ENCODE measurements at places on chromosomes 12 and 14.

DNA sequence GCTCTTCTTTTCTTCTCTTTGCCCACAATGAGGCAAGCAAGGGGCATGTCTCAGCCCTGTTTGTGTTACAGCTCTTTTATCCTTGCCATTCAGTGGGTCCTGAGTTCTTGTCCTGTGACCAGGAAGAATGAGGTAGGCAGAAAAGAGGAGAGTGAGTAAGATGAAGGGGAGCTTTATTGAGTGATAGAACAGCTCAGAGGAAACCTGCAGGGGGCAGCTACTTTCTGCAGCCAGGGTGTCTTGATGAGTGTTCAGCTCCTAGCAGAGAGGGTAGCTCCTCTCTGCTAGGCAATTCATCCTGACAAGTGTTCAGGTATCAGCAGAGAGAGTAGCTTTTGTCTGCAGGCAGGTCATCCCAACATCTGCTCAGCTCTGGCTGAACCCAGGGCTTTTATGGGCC, 41.0 kb downstream of the HSD17B6 start:
- no peak for DNase-seq

DNA sequence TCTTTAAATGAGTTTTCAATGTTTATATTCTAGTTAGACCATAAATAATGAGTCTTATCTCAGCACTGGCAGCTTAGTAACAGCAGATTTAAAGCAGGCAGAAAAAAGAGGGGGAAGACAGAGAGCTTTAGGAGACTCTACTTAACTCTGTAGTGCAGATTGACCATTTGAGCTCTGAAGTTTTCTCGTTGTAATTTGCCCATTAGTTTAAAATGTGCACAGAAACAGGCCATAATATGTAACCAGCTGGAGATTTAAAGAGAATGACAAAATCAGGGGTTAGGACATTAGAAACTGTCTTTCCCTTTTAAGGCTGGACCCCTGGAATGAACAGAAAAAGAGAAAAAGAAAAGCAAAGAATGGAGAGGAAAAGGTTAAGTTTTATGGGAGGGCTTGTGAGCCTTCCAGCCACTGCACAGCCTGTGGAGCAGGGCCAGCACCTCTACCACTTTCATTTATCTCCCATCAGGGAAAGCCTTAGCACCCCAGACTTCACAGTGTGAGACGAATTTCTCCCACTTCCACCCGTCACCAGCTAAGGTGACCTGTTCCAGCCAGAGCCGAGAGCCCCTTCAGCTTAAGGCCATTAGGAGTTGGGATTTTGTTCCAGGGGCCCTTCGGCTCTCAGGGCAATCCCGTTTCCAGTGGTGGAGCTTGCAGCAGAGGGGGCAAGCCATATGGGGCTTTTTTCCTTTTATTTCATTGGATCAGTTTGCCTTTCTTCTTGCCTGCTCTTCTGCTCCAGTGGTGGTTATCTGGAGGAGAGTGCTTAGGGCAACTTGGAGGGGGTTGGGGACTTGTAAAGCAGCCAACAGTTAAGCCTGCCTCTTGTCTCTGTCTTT, 8.0 kb downstream of the IL22 start:
- DNase-seq: no peak

GRCh38 chr12:66403746-66404145, 101.5 kb downstream of the HELB start:
- DNase-seq: no peak

GRCh38 chr12:9731797-9732196, 1.1 kb downstream of the CLECL1 start:
- no peak for DNase-seq

DNA sequence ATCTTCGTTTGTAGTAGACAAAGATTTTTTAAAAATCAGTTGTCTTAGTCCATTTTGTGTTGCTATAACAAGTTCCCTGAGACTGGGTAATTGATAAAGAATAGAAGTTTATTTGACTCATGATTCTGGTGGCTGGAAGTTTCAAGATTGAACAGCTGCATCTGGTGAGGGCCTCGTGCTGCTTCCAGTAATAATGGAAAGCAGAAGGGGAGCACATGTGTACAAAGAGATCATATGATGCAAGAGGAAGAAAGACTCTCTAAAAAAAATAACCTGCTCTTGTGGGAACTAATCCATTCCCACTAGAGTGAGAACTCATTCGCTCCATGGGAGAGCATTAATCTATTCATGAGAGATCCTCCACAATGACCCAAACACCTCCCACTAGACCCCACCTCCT, 24.8 kb downstream of the MUCL1 start:
- DNase-seq: no peak

DNA sequence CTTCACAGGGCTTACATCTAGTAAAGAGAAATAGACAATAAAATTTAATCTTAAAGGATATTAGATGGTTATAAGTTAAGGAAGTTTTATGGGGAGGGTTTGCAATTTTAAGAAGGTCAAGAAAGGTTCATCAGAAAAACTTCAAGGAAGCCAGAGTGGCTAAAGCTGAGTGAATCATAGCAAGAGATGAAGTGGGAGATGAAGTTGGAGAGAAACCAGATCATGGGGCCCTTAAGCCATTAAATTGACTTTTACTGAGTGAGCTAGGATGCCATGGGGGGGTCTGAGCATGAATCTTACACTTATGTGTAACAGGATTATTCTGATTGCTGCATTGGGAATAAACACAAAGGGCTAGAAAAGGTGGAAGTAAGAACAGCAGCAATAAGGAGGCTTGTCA, 189.2 kb downstream of the LRIG3 start:
- no peak for DNase-seq

Data from cardiac septum (tissue), 1 donor.